OCI-M1 (cell line): ENCODE measurements at places on chromosomes 3 and 15.

- no peak for DNase-seq
These were observed 653.9 kb downstream of the RBMS3 start for GRCh38 chr3:29934751-29935150.

GRCh38 chr15:67608638-67608959, 66.1 kb downstream of the MAP2K5 start:
- no peak for DNase-seq

GRCh38 chr15:31318429-31318828, 8.2 kb upstream of the KLF13 start:
- DNase-seq, result no peak

DNA sequence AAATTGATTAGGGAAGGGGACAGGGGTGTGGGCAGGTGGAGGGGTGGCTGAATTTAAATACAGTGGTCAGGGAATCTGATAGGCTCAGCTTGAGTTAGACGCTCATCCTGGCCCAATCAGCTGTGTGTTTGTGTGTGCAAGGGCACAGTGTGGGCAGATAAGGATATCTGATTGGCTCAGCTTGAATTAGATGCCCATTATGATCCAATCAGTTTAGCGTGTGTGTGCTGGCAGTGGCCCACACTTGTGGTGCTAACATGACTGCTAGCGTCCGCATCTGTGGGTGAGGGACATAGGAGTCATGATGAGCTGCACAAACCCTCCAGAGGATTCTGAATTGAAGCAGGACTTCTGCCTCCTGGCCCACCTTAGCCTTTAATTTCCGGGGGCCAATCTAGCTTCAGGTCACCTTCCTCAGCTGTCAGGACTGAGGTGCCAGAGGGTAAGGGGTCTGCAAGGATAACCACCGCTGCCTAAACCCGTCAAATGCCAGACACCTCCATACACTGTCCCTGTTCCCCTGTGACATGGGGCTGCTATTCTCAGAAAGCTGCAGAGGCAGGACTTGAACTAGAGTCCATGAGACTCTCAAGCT, 97.3 kb downstream of the CORO2B start:
- no peak for DNase-seq

DNA sequence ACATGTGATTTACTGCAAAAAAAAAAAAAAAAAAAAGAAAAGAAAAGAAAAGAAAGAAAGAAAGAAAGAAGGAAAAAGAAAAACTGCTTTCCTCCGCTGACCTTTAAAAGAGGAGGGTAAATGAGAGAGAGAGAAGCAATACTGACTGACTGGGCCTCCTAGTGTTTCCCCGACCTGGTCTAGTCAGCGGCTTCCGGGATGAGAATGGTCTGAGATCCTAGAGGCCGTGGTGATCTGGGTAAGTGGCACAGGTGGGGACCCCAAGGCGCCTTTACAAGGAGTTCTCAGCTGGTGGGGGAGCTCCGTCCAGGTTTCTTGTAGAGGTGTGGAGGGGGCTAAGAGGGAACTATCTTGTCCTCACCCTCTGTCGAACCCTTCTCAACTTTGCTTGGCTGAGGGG, 223.1 kb downstream of the MEIS2 start:
- no peak for DNase-seq

DNA sequence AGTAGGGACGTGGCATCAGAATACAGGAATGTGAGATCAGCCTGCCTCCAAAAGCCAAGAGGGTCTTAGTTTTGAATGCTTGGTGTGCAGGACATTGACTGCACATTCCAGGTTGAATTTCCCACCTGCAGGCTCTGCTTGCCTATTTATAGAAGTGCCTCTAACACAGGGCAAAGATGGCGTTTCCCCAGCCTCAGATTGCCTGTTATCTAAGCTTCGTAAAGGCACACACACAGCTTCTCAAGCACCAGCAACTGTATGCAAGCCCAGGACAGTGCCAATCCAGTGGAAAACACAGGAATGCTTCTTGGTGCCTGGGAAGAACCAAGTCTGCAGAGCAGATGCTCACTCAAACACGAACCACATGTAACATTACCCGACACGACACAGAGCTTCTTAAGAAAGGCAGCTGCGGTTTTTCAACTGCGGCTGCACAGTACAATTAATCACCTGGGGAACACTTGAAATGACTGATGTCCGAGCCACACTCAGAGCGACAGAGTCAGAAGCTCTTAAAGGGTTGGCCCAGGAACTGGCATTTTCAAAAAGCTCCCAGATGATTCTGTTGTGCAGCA, 90.0 kb upstream of the ANKRD34C start:
- no peak for DNase-seq

GRCh38 chr3:78670094-78670493, 1097.7 kb downstream of the ROBO1 start:
- no peak for DNase-seq

DNA sequence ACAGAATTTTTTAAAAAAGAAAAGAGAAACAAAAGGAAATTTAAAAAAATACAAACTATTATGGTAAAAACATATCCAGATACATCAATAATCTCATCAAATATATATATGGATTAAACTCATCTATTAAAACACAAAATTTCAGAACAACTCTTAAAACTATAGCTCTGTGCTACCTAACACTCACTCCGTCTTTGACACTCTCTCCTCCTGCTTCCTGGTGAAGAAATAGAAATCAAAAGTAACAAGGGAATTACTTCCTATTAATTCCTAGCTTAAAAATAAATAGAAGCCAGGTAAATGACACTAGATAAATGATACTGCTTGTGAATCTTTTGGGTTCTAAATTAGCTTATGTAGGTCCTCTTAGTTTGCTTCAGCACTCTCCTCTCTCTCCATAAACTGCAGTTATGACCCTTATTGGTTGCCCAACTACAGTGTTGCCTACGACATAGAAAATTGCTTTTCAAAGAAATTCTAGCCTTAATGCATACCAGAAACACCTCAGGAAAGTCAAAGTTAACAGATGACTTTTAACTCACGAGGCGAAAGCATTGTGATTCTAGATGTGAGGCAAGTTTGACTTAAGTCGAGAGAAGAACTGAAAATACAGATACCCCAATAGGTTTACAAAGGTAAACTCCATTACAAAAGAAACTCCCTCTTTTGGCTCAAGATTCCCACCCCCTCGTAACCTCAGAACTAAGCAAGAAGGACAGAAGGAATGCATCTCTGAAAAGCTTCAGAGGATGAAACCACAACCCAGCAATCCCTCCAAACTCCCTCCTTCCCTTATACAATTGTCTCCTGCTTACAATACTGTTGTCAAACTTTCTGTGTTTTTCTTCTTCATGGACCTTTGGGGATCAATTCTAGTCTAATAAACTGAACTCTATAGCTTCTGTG, 394.7 kb downstream of the FGF12 start:
- no peak for DNase-seq

GRCh38 chr15:70669966-70670658, 93.2 kb downstream of the UACA start:
- DNase-seq, result no peak

- DNase-seq, result no peak
These were observed 90.2 kb upstream of the ABHD17C start for GRCh38 chr15:80604583-80605575.
